ENCODE measurements at places on chromosomes 1 and 21.

DNA sequence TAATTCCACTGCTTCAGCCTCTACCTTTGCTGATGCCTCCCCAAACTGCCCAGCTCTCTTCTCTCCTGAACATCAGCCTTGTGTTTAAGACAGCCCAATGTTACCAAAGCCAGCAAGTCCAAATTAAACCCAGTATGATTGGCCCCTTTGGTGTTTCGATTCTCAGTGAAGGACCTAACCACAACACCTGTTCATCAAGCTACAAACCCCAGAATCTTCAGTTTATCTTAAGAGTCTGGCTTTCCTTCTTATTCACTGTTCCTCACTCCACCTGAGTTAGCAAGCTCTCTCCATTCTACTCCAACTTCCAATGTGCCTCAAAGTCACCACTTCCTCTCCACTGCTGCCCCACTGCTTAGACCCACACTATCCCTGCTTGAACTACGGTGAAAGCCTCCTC, 25.5 kb upstream of the ITPKB start:
- DNase-seq = no peak

DNA sequence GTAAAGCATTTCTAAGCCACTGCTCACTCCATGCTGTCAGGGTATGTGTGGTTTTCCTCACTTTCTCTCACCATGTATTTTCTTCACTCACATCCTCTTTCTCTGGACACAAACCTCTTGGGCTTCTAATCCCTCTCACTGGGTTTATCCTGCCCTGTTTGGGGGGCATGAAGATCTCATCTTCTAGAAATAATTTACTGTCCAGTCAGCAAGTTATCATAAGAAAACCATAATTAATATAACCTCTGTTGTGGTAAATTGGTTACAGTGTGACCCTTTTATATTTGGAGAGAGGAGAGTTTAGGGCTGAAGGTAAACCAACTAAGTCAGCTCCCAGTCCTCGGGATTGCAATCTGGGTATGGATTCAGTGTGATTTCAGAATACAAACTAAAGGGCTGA, 213.8 kb upstream of the PROX1 start:
- DNase-seq = no peak

DNA sequence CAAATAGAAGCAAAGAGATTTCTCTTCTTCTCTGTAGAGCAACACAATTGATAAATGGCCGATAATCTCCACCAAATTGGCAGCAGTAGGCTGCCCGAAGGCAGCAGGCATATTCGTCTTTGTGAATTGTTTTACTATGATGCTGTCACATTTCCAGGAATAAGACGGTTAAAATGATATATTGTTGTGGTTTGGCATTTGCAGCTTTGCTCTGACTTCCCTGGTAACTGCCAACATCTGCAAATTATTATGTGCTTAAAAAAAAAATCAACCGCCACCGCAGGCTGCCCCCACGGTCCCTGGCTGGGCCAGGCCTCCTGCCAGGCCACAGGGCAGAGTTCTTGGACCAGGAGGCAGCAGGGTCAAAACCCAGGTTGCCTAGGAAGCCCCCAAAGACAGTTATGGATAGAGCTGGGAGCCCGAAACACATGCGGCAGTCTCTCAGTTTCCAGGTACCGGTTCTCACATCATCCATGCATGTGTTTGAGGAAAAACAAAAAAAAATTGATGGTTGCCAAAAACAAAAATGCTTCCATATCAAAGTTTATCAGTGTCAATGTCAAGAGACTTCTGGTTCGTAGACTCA, 179.3 kb downstream of the ETS2 start:
- DNase-seq = no peak

DNA sequence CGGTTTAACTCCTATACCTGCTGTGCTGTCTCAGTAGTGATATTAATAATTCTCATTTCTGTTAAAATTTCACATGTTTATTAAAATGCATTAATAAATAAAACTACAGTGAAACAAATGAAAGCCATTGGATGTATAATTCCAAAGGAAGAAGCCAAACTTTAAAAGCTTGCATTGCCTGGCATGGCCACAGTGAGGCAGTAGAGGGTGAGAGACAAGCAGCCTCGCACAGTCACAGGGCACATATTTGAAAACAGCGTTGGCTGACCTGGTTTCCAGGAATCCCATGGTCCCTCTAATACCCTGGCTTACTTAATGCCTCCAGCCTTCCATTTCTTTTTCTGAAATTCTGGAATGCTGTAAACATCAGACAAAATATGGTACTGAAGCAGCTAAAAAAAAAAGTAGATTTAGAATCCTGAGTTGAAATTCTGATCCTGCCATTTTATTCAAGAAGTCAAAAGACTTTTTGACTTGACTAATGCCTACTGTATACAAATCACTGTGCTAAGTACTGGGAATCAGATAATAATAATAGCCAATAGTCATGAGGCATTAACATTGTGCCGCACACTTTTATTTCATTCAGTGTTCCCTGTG, 6.7 kb upstream of the RNASEL start:
- no peak for DNase-seq

DNA sequence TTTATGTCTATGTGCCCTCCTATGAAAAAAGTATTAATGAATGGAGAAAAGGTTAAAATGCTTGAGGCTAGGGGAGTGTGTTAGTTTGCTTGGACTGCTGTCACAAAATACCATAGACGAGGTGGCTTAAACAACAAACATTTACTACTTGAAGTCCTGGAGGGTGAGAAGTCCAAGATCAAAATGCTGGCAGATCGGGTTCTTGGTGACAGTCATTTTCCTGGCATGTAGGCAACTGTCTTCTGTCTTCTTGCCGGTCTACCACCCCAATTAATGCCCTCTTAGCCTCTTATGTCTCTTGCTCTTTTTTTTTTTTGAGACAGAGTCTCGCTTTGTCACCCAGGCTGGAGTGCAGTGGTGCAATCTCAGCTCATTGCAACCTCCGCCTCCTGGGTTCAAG, 15.0 kb downstream of the ARID1A start:
- DNase-seq = no peak

DNA sequence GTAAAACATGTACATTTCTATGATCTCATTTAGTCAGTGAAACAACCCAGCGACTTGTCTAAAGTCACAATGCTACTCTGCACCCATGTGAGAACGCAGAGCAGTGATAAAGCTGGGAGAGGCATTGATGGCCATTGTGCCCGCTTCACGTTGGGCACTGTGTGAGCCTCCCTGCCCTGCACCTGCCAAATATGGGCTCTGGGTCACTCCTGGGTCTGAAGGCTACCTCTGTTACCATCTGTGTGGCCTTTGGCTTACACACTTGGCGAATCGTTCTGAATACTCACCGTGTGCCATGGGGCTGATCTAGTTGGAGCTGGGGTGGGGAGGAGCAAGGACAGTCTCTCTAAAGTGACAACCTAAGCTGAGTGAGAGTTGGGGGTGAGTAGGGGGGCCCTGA, 29.9 kb downstream of the PCSK9 start:
- DNase-seq = no peak

GRCh38 chr1:180171691-180172090, 17.0 kb downstream of the QSOX1 start:
- DNase-seq = no peak

GRCh38 chr1:113809670-113810602, 2.3 kb downstream of the RSBN1 start:
- no peak for DNase-seq

DNA sequence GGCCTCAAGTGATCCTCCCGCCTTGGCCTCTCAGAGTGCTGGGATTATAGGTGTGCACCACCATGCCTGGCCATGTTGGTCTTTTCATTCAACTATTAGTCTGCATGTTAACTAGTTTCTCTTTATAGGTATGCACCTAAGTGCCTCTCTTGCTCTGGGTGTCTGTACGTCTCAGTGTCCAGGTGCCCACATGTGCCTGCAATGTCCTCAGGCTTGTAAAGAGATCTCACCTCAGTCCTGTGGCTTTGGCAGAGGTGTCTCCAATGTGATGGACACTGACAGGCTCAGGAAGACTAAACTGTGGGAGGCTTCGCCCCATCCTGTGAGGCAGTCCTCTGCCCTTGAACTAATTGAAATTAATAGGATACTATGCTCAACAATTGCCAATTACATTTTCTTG, 526.3 kb downstream of the PTPRU start:
- no peak for DNase-seq

DNA sequence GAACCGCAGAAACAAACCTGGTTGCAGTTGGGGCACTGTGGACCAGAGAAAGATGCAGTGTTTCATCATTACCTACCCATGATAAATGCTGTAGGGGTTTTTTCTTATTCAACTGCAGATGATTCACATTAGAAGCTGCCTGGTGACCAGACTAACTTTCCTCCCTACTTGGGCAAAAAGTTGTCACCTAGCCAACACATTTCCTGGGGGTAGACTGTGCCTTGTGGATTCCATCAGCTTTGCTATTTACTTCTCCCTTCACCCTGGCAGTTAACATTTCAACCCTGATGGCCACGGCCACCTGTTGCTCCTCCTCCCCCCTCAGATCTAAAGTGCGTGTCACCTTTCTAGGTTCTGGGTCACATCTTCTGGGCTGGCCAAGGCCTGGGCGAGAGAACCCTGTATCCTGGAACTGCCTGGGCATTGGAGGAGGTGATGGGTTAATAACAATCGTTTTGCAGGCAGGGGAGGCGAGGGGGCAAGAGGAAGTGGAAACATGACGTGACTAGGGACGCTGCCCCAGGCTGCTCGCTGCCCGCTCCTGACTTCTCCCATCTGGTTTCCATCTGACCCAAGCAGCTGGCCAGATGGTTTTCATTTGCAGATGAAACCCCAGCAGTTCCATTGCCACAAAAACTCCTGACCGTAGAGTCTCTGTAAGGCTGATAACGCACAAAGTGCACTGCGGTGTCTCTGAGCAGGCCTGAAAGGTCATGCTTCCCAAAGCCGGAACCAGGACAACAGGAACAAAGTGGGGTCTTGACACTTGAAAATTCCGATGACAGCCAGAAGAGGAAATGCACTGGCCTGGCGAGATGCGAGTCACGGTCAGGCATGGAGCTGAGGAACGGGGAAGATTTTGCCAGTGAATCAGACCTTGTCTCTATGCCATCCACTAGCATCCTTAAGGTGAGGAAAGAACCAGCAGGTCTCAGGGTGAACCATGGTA, 36.6 kb downstream of the CAPZB start:
- DNase-seq = no peak

DNA sequence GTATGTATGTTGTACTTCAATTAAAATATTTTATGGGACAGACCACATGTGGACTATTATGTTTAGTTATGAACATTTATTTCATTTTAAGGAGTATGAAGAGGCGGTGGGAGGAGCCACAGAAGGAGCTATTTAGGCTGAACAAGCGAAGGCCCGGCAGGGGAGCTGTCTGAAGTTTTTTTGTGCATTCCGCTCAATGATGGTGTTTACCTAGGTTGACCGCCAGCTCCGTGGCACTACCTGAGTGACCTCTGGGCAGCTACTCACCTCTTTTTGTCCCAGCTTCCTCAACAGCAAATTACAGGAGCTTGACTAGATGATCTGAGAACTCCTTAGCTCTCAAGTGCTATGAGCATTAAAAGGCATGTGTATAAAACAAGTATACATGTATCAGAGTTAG, 32.7 kb upstream of the C1orf198 start:
- DNase-seq = no peak

DNA sequence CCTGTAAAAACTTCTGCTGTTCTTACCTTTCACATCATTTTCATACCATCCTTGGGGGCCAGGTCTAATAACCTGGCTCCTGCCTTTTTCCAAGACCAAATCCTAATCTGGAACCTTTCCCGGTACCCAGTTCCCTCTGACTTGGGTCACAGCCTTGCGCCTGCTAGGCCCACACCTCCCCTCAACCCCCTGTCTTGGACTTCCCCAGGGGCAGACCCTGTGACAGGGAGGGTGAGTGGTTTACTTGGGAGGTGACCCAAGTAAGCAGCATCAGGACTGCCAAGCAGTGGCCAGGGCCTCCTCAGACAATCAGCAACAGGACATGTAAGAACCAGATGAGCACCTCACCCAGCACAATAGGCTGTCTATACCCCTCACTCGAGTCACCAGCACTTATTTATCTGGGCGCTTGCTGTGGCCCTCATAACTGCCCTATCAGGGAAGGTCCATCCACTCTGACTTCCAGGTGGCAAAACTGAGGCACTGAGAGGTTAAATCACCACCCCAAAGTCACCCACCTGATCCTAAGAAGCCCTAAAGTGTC, 124.7 kb downstream of the MATN1 start:
- no peak for DNase-seq

DNA sequence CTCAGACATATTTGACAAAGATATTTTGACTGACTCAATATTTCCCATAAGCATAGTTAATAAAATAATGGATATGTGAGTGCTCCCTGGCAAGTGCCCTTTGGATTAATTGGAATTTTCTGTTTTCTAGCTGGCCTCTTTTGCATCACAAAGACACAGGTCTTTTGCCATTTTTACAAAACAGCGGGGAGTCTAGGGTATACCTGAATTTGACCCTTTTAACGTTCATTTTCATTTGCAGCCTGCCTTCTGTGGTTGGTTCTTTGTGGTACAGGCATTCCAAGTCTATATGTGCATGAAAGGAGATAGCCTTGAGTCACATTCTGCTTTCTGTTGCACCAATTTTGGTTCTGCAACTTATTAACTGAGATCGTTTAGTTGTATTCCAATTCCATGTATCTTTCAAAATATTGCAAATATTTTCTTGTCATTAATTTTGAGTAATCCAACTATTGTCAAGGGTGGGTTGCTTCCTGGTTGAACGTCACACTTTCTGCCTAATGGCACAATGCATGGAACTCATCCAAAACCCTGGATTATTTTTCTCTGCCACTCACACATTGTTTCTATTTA, 171.7 kb downstream of the CRB1 start:
- no peak for DNase-seq

DNA sequence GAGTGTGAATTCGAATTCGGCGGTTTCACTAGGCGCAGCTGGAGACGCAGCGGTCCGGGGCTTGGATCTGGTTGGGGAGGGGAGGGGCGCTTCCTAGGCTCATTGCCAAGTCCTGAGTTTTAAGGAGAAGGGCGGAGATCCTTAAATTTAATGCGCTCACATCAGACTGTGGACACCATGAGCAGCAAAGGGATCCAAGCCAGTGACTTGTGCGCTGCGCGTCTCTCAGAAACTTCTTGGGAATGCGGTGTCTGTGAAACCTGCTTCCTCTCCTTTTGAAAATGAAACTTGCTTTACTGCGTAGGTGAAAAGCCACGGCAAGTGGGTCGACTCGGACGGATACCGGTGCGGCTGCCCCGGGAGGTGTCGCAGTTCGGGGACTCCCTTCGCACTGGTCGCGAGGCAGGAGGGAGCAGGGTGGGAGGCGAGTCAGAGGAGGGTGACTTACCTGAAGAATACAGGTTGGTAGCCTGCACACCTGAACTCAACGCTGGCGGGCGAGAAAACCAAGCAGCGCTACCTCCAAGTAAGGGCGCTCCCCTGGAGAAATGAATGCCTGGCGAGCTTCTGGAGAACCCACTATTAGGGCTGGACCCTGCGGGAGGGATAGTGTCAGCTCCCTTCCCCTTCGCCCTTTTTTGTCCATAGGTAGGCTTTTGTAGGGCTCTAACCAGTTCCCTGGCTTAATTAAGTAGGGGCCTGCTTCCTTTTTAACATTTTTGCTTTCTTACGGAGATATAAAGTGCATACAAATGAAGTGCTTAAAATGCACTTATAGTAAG, 992 bp downstream of the TENT5C start:
- DNase-seq = no peak

GRCh38 chr1:192939440-192939839, 119.7 kb downstream of the UCHL5 start:
- no peak for DNase-seq

GRCh38 chr1:243748706-243749283, 101.2 kb downstream of the AKT3 start:
- no peak for DNase-seq

- no peak for DNase-seq
Observed at GRCh38 chr1:64472805-64473204, 2.9 kb downstream of the CACHD1 start.
